A172 (cell line): ENCODE measurements at places on chromosomes 6 and 20.
A peak's percentile ranks its signal among the peaks of the same experiment; 100 is the strongest.

DNA sequence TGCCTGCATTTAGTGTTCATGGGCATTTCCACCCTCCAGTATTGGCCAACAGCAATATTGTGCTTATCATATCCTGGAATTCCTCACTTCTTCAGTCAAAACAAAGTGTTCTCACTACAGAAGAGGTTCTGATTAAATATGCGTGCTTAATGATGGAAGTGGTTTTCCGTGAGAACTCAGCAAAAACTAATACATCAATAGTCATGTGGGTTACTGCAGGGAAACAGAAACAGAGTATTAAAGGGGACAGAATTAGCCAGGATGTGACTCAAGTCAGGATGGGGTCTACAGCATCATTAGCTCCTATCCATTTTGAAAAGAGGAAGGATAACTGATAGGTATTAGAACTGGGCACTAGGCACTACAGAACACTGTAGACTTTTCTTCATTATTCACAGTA is 384.6 kb downstream of the CDKAL1 start:
- DNase-seq, result no peak

GRCh38 chr20:3166338-3166912 is 6.8 kb upstream of the FASTKD5 start:
- DNase-seq, result no peak

GRCh38 chr6:157364705-157365104 is 16.3 kb upstream of the ZDHHC14 start:
- DNase-seq, result no peak

GRCh38 chr6:63997734-63998133 is 362.1 kb downstream of the PHF3 start:
- no peak for DNase-seq

GRCh38 chr6:78810146-78810545 is 57.2 kb upstream of the IRAK1BP1 start:
- peak; percentile 31 for DNase-seq

- no peak for DNase-seq
Observed at GRCh38 chr6:105320765-105321164, 82.1 kb downstream of the PREP start.

DNA sequence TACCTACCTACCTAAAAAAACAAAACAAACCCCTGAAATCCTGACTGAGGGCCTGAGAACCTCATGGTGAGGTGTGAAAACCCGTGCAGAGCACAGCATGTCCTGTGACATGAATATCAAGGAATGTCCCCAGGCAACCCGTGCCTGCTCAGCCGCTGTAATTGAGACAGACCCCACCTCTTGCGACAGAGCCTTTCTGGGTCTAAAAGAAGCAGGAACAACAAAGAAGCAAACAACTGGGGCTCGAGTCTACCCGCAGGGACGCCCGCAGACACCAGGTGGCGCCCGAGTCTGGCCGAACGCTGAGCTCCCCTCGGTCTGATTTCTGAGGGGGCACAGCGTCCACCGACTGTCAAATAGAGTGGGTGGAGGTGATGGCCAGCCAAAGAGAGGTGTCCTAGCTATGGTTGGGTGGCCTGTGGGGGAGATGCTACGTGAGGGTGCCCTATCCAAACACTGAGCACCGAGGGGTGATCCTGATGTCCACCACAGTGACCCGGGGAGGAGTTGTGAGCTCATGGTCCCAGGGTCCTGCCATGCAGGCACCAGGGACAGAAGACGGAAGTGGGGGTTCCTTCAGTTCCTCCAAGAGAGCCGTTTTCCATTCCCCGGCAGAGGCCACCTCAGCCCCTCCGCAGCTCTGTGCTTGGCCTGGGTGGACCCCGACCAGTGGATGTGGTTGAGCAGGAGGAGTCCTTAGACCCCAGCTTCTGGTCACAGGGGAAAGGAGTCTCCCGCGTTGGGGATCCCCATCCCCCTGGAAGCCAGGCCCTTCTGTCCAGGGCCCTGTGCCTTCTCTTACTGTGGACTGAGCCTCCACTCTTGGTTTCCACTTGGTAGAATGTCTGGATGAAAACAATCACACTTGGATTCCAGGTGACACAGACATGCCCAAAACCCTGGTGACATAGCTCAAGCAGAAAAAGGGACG is 268.2 kb downstream of the CDC5L start:
- peak; percentile 18 for DNase-seq

DNA sequence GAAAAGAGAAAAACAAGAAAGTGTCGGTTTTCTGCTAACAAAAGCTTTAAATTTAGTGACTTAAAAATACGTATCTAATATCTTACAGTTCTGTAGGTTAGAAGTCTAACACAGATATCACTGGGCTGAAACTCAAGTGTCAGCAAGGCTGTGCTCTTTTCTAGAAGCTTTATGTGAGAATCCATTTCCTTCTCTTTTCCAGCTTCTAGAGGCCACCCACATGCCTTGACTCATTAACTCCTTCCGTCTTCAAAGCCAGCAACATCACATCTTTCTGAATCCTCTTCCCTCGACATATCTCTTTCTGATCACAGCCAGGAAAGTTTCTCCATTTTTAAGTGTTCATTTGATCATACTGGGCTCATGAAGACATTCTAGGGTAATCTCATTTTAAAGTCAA is 262.0 kb downstream of the MAFB start:
- no peak for DNase-seq

DNA sequence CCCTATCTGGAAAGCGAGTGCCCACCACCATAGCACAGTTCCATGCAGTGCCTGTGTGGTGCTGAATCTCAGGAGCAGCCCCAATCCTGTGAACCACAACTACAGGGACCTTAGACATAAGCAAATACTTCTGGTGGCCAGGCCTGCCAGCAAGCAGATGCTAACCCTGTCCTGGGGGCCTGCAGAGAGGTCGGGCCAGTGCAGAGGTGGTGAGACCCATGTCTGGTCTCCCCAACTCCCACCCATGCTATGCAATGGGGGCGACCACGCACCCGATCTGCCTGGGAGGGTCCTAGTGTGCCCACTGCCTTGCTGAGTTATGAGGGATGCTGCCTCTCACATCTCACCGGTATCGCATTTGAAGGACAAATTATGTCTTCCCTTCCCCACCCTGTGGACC is 151.6 kb upstream of the ZNF337 start:
- no peak for DNase-seq

DNA sequence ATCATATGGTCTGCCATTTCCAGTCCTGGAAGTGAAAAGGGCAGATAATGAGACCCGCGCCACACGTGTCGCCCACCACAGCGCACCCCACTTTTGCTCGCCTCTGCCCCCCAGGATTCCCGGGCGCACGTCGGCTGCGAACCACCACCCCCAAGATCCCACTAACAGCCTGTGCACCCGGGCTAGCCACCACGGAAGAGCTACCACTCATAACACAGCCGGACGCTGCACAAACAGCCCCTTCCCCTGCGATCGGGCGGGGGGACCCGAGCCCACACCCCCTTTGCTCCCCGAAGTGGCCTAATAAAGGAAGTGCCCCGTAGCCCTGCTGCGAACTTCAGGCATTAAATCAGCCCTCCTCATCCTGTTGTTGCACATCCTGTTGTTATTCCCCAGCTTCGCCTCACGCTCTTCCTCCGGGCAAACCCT is 506 bp downstream of the CITED2 start:
- DNase-seq, result peak; percentile 71

DNA sequence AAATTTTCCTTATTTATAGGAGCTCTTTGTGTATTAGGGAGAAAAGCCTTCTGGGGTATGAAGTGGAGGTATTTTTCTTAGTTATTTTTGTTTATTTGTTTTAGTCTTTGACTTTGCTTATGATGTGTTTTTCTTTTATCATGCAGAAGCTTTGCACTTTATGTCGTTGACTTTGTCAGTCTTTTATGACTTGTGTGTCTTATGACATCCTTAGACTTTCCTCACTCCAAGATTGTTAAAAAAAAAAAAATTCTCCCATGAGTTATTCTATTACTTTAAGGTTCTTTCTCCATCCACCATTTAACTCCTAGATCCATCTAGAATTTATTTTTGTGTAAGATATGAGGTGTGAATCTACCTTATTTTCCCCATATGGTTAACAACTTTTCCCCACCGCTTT is 36.6 kb downstream of the BICRAL start:
- DNase-seq, result no peak

GRCh38 chr20:25274891-25275812 is 27.3 kb downstream of the PYGB start:
- no peak for DNase-seq

DNA sequence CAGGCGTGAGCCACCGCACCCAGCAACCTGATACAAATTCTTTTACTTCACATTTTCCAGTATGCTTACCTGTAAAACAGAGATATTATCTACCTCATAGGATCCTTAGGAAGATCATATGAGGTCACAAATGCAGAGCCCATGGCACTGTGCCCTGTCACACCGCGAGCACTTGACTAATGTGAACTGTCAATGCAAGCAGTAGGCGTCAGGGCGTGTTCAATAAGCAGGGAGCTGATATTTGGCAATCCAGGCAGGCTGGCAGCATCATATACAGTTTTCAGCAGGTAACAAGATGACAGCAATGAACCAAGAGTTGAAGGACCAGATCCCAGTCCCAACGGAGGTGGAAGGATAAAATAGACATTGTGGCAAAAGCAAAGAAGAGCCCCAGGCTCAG is 14.6 kb upstream of the ARID1B start:
- no peak for DNase-seq

DNA sequence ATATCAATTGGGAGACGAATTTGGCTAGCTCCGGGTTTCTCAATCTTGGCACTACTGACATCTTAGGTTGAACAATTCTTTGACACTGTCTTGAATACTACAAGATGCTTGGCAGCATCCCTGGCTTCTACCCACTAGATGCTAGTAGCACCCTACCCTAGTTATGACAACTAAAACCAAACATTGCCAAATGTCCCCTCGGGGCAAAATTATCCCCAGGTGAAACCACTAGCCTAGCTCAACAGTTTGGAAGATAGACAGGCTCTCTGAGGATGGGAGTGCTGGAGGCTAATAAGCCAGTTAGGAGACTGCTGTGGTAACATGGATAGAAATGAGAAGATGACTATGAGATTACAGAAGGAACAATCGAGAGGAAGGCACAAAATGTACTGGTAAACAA is 20.9 kb downstream of the CCNC start:
- DNase-seq, result no peak

DNA sequence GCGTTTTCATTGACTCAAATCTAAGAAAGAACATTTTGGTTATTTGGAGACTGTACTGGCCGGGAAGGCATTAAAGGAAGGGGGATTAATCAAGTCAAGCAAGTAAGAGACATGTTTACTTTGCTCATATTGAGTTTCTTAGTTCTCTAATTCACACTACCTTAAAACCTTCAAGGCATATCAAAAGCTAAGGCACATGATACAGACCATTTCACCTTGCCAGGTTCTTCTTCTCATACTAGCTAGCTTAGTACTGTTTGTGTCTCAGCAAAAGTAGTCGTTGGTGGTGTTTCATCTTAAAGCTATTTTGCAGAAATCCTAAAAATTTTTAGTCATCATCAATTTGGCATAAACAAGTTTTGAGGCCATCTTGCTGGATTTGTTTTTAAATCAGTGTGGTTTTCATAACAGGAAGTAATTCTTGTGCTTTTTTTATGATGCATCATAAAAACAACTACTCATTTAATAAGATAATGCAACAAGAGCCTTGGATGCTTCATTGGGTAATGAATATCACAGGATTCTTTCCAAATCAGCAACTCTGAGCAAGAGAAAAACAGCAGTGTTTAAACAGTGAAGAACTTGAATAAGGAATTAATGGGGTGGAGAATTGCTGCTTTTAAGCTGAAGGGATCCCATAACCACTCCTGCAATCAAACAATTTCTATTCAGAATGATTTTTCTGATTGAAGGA is 425.3 kb downstream of the EPM2A start:
- peak; percentile 31 for DNase-seq

DNA sequence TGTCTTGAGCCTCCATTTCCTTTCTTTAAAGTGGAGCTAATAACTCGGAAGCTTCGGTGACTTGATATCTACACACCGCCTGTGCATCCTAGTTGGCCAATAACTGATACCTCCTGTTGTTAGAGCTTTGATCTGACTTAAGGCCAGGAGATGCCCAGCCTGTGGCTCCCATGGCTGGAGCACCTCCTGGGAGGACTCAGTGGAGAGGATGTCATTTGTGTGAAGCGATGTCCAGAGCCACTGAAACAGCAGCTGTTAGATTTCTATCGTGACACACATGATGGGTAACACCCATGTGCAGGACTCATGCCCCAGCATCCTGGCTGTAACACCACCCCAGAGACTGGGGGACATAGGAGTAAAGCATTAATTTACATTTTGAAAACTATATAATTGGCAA is 30.8 kb downstream of the SDCBP2 start:
- no peak for DNase-seq

DNA sequence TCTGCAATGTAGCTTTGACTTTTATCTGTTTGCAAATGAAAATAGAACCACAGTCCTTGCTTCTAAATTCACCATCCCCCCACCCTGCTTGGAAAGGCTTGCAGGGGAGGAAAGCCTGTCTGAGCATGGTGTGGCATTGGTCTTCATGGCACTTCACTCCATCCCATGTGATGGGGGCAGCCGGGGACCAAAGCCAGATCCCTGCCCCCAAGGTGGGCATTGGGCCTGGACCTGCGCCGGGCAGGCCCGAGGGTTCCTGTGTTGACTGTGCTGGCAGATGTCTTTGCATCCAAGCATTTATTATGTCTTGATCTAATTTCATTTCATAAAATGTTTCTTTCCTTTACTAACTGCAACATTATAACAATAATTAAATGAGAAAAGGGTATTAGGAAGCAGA is 120.0 kb downstream of the SYNDIG1 start:
- no peak for DNase-seq

DNA sequence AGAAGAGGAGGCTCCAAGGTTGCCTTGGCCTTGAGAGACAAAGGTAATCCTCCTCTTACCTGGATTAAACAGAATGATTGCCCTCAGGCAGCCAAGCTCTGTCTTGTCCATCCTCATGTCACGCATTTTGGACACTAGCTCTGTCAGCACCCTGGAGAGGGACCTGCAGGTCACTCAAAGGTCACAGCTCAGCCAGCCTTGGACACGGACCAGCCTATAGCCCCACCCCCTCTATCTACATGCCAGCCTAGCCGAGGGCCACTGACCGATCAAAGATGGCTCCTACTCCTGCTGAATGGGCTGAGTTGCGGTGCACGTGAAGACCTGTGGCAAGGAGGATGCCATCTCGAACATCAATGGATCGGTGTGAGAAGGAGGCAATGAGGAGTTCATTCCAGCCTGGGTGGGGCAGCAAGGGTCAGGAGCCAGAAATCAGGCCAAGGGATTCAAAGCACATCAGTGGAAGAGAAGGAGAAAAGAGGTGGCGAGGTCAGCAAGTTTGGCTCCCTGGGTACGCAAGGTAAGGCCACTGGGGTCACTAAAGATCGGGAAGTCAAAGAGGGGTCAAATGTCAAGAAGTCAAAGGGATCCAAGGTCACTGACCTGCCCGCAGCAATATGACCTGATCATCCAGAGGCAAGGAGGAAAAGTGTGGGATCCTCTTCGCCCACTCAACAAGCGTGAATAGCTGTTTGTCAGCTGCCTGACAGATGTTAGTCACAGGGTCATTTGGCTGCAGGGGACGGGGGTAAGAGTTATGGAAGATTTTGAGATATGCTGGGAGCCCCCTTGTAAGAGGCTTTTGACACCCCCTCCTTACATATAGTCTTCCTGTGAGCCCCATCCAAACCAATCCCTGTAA is 3.3 kb upstream of the COL11A2 start:
- no peak for DNase-seq
